Right lung (tissue), 10 donors: ENCODE measurements at places on chromosomes 3 and 15. TPM values are rescaled to one million over a fixed set of nuclear protein-coding genes. Genes with fewer than 3 reads are reported as not detected.
A peak's percentile ranks its signal among the peaks of the same experiment; 100 is the strongest.

SI gene
- polyA plus RNA-seq, result not detected

- DNase-seq, result no peak
These were observed 1.2 kb downstream of the PHC3 start for GRCh38 chr3:170180079-170180907.

GRCh38 chr15:95016511-95017229, 785.3 kb downstream of the MCTP2 start:
- DNase-seq, result peak; percentile 69

LSM3 gene
- polyA plus RNA-seq, result 15.0 TPM

DNA sequence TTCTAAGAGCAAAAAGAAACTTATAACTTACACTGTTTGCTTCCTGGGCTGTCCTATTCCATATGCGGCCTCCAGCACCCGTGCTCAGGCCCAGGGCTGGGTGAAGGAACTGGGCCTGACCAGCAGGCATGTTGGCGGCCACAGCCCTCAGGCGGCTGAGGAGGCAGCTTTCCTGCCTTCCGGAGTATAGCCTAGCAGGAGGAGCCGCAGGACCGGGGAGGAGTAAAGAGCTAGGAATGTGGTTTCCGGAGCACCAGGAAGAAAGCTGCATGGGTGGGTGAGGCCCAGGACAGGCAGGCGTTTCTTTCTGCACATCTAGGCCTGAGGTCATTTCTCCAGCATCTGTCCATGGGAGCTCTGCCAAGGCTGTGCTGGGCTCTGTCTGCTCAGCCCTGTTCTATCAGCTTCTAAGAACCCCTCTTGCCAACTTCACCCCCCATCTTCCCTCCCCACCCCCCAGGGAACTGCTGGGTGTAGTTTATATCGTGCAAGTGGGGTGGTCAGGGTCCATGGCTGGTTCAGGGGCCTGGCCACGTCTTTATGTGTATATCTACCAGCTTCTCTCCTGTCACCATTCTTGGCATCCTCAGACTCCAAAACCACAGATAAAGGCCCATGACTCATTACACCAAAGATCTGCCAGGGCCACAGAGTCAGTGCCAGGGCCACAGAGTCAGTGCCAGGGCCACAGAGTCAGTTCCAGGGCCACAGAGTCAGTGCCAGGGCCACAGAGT, 7.8 kb upstream of the KIF7 start:
- DNase-seq, result peak; percentile 31

RNU5B-1 gene
- polyA plus RNA-seq, result not detected

DNA sequence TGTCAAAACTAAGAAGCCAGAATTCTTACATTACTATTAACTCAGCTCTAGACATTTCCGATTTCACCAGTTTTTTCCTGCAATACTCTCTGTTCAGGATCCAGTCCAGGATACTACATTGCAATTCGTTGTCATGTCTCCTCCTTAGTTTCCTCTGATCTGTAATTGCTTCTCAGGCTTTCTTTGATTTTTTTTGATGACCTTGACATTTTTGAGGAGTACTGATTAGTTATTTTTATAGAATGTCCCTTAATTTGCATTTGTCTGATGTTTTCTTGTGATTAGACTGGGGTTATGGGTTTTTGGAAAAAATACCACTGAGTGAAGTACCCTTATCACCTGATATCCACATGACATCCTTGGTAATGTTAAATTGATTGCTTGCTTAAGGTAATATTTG, 57.6 kb downstream of the ATG7 start:
- no peak for DNase-seq

DNA sequence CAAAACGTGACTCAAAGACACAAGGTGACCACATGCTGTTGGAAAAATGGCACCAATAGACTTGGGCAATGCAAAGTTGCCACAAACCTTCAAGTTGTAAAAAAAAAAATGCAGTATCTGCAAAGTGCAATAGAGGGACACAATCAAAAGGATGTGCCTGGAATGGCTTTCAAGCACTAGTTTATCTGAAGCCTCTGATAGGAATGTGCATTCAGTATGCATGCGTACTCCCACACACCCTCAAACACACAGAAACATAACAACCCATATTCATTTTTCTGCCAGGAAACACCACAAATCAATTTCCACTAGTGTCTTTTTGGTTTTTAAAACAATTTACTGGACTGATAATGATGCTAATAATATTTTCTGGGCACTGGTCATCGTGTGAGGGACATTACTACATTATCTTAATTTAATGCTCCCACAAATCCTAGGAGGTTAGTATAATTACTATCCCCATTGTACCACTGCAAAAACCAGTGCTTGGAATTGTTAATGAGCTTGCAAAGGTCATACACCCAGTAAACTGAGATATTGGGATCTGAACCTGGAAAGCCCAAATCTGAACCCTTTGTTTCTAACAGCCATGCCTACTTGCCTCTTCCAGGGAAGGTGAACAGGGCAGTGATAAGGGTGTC, 298.7 kb downstream of the MAGI1 start:
- DNase-seq, result no peak
